ENCODE measurements at places on chromosomes 3 and 15.

GRCh38 chr15:57694279-57694678, 12.2 kb upstream of the POLR2M start:
- no peak for DNase-seq

DNA sequence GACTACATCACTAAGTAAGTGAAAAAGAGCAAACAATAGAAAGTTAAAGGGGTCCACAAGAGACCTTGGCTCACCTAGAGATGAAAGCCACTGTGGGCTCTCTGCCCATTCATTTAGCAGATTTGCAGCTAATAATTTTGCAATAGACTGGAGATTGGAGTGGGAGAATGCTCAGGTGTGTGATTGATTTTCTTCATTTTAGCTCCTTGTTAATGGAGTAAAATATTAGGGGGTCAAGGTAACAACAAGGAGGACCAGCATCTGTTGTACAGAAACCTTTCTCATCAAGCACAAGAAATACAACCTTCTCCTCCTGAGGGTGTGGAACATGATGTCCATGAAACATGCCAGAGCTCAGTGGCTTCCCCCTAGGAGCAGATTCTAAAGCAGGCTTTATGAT, 63.2 kb downstream of the TMEM266 start:
- DNase-seq: no peak

DNA sequence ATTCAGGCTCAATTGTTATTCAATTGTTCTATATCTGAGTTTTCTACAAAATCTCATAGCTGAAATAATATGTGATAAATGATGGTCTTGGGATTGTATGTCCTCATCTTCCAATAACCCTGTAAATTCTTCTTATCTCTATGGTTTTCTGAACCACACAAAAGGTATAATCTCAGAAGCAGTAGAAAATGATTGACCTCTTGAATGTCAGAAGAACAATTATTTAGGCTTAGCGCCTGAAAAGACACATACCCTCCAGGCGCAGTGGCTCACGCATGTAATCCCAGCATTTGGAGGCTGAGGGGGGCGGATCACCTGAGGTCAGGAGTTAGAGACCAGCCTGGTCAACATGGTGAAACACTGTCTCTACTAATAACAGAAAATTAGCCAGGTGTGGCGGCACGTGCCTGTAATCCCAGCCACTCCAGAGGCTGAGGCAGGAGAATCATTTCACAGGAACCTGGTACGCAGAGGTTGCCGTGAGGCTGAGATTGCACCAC, 288.0 kb upstream of the TBC1D5 start:
- DNase-seq: no peak

GRCh38 chr15:62809968-62810260, 232.6 kb upstream of the TPM1 start:
- DNase-seq: no peak

DNA sequence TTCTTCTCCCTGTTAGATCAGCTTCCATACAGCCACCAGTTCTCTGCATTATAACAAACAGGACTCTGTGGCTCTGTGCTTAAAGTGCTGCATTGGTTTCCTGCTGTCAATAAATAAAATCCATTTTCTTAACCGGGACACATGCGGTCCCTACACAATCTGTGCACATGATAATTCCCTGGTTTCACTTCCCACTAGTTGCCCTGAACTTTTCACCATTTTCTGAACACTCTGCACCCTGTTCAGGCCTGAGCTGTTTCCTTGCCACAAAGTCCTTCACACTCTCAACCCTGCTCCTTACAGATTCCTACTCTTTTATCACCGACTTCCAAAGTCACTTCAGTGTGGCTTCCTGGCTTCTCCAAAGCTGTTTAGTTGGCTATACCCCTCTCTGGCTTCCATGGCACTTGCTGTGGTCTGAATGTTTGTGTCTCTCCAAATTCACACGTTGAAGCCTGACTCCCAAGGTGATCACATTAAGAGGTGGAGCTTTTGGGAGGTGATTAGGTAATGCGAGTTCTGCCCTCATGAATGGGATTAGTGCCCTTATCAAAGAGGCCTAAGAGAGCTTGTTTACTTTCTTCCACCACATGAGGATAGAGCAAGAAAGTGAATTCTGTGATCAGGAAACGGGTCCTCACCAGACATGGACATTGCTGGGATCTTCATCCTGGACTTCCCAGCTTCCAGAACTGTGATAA, 233.4 kb downstream of the CHST2 start:
- DNase-seq: no peak

GRCh38 chr15:80188251-80188650, 35.5 kb downstream of the FAH start:
- no peak for DNase-seq

GRCh38 chr3:169551646-169552045, 111.9 kb downstream of the MECOM start:
- no peak for DNase-seq

All from activated CD4-positive, alpha-beta T cell treated with anti-CD3 and anti-CD28 coated beads, Interleukin-2, amount 50 U/mL, for 24 hours (primary cell).